Substantia nigra (tissue), 51 donors: ENCODE measurements at places on chromosomes 13 and 19.

- DNase-seq, result peak; percentile 63
Measured at GRCh38 chr19:13823256-13823655, 28.0 kb downstream of the ZSWIM4 start.

- no peak for DNase-seq
Measured at GRCh38 chr19:29988351-29988750, 46.3 kb downstream of the URI1 start.

- no peak for DNase-seq
Measured at GRCh38 chr19:48568345-48568886, 16.4 kb downstream of the SULT2B1 start.

DNA sequence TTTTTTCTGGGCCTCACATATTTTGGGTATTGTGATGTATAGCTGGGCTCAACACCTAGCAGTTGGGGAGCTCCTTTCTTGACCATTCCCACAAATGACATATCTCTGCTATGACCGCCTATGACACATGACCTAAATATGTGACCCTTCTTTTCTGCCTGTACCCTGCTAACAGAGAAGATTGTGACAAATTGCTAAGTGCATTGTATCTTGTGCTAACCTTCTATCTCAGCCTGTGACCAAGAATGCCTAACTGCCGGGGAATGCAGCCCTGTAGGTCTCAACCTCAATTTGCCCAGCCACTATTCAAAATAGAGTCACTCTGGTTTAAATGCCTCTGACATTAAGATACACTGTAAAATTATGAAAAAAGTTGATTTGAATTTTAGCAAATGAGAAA is 6.8 kb upstream of the ZNF429 start:
- no peak for DNase-seq

GRCh38 chr19:56637976-56638555 is 4.9 kb upstream of the SMIM17 start:
- peak; percentile 15 for DNase-seq

DNA sequence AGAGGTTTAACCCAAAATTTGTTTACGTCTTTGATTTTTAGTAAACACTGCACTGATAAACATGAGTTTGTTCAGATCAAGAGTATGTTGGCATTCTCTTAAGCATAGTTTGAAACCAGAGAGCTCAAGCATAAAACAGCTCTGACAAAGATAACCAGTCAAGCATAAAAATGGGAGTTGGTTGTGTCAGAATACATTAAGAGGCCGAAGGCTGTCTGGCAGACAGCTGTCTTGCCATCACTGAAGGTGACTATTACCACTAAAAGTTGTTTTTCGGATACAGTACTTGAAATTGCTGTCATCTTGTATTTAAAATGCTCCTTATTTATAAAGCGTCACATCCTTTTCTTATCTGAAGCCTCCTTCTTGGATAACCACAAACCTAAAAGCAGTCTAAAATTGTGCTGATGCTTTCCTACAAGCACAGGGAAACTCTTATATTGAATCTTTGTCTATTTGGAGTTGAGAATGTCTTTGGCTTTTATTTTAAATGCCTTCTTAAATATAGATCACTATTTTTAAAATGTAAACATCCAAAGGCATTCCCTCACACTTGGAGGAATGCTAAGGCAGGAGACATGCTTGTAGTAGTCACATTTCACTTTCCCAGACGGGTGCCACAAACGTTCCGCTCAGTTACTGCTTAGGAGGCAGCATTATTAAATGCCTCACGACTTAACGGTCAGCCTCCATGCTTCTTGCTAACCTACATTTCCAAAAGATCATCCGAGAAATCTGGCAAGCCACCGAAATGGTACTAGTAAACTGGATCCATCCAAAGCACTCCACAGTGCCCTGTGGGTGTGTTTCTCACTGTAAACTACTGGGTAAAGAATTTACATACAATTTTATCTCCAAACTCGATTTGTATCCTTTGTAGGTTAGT is 1.5 kb downstream of the SMAD9 start:
- DNase-seq, result no peak

GRCh38 chr13:77776704-77777103 is 79.2 kb downstream of the SLAIN1 start:
- no peak for DNase-seq

- DNase-seq, result no peak
Measured at GRCh38 chr19:17950310-17951156, 16.4 kb upstream of the KCNN1 start.

DNA sequence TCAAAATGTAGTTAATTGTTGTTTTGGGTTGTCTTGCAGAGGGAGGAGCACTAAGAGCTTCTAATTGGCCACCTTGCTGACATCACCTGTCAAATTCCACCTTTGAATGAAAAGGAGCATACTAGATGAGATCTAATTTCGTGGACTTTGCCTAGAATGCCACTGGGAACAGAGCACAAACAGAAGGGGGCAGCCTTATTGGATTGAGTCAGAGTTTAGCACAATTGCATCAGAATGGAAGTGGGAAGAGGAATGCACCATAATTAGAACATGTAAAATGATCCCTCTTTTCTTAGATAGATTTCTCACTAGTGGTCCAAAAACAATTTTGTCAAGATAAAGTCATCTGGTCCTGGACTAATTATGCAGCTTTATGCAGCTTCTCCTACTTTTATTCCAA is 1552.2 kb downstream of the PCDH9 start:
- no peak for DNase-seq

- peak; percentile 69 for DNase-seq
Measured at GRCh38 chr19:14561847-14562351, 10.0 kb downstream of the NDUFB7 start.

DNA sequence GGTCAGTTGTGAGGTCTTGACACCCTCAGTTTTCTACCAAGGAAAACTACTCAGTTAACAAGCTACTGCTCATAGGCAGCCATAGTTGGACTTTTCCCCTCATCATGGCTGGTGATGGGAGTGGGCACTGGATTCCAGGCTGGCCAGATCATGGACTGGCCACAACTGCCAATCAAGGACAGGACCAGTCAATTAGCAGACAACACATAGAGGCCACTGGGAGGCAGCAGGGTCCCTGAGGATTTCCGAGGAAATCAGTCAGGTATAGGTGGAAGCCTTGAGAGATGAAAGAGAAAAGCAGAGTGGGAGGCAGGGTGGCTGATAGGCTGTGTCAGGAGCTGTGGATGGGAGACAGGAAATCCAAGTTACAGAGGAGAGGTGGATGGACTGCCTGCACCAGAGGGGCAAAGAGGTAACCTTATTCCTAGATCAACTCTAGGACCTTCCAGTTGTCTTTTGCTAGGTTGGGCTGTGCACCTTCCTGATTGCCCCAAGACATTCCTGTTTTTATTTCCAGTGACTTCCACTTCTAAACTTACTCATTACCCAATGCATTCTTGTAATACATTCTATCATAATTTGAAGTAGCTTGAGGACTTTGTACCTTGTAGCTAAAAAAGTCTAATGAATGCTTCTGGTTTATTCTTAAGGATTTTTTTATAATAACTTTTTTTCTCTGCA is 361.8 kb downstream of the KCNRG start:
- peak; percentile 20 for DNase-seq

DNA sequence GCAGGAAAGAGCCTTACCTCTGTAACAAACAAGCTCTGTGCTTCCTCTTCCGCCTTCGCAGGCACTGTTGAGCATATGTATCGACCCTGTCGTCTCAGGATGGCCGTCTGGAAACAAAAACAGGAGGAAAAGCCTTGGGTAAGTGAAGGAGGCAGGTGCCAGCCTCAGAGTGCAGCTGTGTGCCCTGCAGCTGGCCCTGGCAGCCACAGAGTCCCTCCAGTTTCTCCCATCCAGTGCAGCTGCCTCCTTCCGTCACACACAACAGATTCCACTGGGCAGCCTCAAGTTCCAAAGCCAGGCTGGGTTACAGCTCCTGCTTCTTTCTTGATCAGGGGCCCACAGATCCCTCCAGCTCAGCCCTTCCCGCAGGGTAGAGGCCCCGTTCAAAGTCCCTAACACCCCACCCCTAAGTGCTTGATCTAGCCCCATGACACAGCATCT is 47.7 kb downstream of the DOCK9 start:
- DNase-seq, result peak; percentile 17

DNA sequence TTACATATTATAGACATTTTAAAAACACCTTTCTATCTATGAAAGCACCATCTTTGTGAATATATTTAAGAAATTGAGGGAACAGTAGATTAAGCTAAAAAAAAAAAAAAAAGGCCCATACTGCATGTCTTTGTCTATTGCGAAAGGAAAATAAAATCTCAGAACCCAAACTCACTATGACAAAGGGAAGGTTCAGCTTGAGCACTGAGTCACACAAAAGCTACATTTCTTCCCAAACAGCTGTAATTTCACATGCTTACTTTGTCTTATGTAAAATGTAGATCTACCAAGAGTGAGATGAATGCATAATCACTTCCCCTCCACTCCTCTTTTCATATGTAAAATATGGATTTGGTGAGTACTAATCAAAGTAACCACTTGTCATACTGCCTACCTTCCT is 640.1 kb upstream of the KLF12 start:
- no peak for DNase-seq

DNA sequence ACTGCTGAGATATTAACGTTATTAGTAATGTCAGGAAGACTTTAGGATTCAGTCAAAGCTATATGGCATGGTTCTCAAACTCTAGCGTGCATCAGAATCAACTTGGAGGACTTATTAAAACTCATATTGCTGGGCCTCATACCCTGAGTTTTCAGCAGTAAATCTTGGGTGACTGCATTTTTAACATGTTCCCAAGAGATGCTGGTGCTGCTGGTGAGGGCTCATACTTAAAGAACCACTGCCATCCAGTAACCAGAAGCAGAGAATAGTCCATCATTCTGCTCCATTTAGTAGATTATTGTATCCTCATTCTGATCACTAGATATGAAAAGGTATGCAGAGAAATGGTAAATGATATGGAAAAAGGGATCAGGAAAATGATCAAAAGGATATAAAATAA is 7.9 kb downstream of the GPR12 start:
- DNase-seq, result no peak

GRCh38 chr19:900302-901111 is 7.2 kb downstream of the RNU6-9 start:
- no peak for DNase-seq

- DNase-seq, result no peak
Measured at GRCh38 chr13:109384491-109385241, 401.7 kb downstream of the IRS2 start.

GRCh38 chr19:12703046-12703445 is 6.6 kb upstream of the FBXW9 start:
- DNase-seq, result no peak

- DNase-seq, result no peak
Measured at GRCh38 chr19:5369962-5370367, 29.4 kb upstream of the PTPRS start.

DNA sequence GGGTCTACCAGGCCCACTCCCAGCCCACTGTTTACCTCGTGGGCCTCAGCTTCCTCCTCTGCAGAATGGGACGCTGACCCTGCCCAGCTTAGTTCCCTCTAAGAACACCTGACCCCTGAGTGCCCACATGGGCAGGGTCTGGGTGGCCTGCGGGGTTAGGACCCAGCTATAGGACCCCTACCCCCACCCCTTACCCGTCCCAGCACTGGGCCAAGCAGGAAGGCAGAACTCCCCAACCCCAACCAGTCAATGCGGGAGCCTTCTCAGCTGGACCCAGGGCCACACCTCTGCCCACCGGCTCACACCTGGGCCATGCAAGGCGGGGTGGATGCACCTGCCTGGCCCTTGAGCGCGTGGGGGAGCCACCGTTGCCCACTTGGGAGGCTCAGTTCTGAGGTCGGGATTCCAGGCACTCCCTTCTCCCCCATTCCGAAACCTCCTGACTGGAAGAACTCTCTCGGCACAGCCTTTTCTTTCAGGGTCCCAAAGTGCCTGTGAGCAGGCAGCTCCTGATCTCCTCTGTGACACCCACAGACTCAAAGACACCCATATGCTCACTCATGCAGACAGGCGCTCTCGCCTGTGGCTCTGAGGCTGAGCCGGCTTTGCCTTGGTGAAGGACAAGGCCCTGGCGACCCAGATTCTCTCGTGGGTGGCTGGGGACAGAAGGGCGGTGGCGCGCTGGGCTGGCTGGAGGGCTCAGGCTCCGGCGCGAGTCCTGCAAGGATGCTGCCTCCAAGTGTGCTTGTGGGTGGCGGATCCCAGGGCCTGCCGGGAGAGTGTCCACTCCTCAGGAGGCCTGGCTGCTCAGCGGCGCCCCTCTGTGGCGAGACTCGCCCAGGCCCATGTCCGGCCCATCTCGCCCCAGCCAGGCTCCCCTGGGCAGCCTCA is 27.9 kb upstream of the PARP4 start:
- DNase-seq, result no peak

- no peak for DNase-seq
Measured at GRCh38 chr13:112172017-112172416, 105.1 kb downstream of the SOX1 start.

- no peak for DNase-seq
Measured at GRCh38 chr13:42298392-42298791, 26.4 kb downstream of the AKAP11 start.

GRCh38 chr19:3796358-3796757 is 10.2 kb upstream of the MATK start:
- no peak for DNase-seq

DNA sequence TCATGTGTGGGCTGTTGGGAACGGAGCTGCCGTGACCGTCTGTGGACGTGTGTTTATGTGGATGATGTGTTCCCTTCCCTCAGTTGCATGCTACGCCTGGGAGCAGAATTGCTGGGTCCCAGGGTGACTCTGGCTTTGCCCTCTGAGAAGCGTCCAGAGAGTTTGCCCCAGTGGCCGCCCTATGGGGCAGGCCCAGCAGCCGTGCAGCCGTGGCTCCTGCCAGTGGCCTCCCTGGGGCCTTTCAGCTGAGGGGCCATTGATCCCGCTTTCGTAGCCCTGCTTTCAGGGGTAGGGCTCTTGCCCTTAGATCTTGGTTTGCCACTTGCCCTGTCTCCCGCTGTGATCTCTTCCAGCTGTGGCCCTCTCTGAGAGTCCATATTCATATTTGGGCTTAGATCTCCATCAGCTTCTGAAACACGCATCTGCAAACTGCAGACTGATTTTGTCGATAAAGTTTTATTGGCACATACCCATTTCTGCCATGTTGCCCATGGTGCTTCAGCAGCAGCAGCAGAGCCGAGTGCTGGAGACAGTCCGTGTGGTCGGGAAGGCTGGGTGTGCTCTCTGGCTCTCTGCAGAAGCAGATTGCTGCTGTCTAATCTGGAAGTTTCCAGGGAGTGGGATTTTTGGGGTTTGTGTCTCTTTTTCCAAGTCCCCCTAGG is 17.6 kb downstream of the GNA11 start:
- no peak for DNase-seq
